Activated gamma-delta T cell (primary cell): ENCODE measurements at places on chromosomes 4 and X.

DNA sequence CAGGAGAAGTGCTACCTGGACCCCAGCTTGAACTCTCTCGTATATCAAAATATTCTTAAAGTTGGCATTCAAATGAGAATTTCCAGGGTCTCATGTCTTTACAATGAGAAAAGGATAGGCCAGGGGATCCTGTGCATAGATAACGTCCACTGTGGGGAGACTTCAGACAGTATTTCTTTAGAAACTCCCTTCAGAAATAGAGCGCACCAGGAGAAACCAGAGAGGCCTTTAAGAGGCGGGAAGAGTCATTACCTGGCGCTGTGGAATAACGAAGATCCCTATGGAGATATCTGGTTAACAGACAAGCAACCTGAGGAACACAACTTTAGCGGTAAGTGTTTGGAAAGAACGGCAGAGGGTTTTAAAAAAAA lies 600 bp downstream of the RADX start:
- no peak for DNase-seq

- no peak for DNase-seq
These were observed 237.2 kb upstream of the ITM2A start for GRCh38 chrX:79604364-79604763.

DNA sequence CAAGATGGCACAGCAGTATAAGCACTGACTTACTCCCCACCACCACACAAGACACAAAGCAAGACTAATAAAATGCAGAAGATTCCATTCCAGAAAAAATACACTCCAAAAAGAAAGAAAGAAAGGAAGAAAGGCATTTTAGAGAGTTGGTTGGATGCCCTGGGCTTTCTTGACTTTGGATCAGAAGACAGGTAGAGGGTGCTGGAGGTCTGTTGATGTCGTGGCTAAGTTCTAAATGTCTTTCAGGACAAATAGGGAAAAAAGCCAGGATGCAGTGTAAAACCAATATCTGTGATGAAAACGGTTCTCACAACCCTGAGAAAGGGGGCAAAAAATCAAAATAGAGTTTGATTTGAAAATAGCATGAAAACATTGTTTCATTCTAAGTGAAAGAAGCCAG lies 555.2 kb upstream of the PRKX start:
- no peak for DNase-seq

GRCh38 chr4:25563071-25563564 lies 92.5 kb upstream of the SLC34A2 start:
- DNase-seq: no peak

DNA sequence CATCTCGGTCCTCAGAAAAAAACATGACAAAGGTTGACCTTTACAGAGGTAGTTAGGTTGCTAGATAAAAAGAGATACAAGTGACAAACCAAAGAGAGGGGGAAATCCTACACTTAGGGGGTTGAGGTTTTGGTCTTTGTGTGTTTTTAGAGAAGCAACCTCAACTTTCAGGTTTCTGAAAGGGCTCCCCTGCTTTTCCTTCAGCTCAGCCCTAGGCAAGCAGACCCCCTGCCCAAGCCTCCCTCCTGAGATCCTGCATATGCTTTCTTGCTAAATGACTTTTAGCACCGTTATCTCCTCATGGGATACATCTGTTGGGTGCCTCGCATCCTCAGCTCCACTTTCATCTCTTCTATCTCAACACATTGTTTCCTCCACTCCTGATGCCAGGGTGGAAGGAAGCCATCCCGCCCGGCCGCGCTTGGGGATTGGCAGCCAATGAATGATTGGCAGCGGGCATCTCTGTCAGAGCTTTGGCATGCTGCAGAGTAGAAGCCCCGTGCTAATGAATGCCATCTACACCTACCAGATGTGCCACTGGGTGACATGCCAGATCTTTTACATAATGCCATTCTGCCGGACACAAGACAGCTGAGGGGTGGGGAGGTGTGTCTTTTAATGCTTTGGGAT lies 15.0 kb upstream of the PRDM8 start:
- DNase-seq: no peak

DNA sequence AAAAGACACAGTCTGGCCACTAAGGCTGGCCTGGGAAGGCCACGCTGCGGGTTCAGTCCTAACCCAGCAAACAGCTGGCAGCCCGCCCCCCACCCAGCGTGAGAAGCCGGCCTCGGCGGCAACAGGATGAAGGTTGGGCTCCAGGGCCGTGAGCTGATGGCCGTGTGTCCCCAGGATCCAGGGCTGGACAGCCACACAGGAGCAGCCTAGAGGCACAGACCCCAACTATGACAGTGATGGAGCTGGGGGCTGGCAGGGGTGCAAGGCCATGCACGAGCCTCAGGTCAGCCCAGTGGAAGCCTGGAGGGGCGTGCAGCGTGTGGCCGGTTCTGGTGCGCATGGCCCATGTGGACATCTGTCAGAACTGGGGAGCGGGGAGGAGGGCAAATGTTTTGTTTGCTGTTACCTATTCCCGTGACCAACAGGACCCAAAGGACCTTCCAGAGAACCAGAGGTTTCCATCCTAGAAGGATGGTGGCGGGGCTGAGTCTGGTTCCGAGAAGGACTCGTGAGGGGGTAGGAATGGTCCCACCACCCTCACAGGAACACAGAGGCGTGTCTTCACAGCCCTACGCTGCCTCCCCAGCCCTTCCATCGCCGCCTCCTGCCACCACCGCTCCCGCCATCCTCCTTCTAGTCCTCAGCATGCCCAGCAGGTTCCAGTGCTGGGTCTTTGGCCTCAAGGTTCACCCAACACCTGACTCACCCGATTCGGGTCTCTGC lies 46.5 kb downstream of the ZFYVE28 start:
- no peak for DNase-seq

- DNase-seq: no peak
These were observed 161.8 kb downstream of the NAA11 start for GRCh38 chr4:79163981-79164490.

GRCh38 chrX:75154871-75155270 lies 1.2 kb downstream of the ABCB7 start:
- no peak for DNase-seq

DNA sequence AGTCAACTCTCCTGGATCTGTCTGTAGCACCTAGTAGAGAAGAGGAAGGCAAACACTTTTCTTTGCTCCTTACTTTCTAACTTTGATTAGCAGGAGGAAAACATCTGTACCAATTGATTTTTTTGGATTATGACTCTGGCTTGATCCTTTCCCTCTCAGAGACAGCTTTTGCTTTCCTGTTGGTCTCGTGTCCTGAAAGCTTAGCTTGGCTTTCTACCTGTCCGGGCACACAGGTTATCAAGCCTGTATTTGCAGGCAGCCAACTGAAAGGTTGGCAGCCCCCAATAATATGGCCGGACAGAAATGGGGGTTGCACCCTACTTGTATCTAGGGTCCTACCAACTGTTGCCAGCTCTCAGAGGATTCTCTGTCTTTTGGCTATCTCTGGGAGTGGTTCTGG lies 43.1 kb upstream of the LAMP2 start:
- DNase-seq: no peak

DNA sequence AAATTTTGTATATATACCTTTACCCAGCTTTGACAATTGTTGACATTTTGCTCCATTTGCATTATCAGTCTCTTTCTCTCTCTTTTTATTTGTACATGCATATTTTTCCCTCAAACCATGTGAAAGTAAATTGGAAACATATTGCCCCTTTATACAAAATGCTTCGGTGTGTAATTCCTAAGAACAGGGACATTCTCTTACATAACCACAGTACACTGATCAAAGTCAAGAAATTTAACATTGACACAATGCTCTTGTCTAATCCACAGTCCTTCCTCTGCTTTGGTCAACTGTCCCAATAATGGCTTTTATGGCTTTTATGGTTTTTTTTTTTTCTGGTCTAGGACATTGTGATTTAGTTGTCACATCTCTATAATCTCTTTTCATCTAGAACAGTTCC lies 9.5 kb upstream of the SMS start:
- no peak for DNase-seq
